ENCODE measurements at places on chromosomes 12 and 14.
A peak's percentile ranks its signal among the peaks of the same experiment; 100 is the strongest.

DNA sequence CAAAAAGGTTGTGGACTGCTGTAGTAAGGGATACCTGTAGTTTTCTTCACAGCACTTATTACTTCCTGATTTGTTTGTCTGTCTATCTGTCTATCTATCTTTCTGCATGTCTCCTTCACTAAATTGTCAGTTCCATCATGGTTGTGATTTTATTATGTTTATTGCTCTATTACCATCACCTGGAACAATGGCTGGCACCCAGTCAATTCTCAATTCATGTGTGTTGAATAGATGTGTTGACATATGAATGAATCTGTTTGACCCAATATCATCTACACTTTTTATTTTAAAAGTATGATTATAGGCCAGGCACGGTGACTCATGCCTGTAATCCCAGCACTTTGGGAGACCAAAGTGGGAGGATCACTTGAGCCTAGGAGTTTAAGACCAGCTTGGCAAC, 224.4 kb downstream of the NUBPL start:
- no peak for DNase-seq

DNA sequence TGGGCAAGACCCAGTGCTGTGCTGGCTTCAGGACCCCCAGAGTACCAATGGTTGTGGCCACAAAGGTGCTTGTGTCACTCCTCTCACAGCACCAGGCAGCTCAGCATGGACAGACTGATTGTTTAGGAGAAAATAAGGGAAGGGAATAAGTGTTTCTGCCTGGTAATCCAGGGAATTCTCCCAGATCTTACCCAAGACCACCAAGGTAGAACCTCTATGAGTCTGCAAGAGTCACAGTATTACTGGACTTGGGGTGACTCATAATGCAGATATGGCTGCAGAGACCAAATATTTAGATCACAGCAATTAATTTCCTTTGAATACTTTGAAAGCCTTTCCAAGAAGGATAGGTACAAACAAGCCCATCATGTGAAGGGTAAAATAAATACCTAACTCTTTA, 1178.3 kb upstream of the FLRT2 start:
- no peak for DNase-seq

- no peak for DNase-seq
These were observed at the start of gene ACOT4 for GRCh38 chr14:73591690-73592449. Gene ACOT4 (plus strand): TSS chr14:73591873. CDS start chr14:73591960, 87 bp downstream.

- no peak for DNase-seq
These were observed 214.4 kb downstream of the BCL11B start for GRCh38 chr14:99057576-99058083.

- no peak for DNase-seq
These were observed 33.9 kb downstream of the TMEM19 start for GRCh38 chr12:71719647-71720370.

DNA sequence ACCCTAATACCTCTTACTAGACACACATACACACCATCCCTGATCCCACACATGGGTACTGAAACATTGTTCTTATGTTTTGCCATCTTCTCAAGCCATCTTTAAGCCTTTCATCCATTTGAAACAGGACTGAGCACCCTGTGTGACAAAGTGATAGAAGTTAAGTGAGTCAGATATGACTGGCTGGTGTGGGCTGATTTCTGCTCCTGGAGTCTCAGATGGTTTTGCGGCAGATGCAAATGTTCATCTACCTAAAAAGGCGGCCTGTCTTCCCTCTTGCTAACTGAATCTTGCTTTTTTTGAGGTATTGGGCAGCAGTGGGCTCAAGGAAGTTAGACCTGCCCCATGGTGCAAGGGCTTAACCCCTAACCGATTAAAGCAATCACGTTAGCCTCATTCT, 30.4 kb upstream of the PKP2 start:
- DNase-seq, result no peak

DNA sequence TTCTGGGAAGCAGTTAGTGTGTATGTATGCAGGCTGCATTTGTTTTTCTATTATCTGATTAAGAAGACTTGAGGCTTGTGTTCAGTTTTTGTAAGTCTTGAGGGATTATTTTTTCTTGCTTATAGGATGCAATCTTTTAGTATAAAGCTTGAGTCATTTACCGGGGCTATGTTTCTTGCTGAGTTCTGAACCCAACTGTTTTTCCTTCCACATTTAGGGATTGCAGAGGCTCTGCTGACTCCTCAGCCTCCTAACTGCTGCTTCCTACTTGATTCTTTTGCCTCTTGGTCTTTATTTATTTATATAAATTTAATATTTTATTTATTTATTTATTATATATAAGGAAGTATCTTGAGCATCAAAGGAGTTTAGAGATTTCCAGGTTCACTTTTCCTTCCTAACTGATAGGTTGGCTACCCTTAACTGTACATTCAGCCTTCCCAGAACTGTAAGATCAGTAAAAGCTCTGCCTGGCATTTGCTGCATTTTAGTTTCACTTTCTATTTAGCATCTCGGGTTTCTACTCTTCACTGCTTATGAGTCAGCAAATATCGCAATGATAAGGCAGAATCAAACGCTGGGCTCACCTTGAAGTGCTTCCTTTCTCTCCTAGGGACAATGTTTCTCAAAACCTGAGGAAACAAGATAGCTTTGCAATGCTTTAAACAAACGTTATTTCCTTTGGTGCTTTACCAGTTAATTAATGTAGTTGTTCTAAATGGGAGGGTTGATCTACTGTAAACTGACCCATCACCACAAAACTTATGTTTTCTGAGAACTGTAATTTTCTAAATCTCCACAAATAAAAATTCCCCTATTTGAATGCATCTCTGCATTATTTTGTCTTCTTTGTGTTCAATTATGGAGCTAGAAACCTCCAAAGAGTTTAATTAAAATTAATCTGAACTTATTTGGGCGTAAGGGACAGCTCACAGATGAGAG, 1183.7 kb upstream of the TMEM132C start:
- DNase-seq, result peak; percentile 82

DNA sequence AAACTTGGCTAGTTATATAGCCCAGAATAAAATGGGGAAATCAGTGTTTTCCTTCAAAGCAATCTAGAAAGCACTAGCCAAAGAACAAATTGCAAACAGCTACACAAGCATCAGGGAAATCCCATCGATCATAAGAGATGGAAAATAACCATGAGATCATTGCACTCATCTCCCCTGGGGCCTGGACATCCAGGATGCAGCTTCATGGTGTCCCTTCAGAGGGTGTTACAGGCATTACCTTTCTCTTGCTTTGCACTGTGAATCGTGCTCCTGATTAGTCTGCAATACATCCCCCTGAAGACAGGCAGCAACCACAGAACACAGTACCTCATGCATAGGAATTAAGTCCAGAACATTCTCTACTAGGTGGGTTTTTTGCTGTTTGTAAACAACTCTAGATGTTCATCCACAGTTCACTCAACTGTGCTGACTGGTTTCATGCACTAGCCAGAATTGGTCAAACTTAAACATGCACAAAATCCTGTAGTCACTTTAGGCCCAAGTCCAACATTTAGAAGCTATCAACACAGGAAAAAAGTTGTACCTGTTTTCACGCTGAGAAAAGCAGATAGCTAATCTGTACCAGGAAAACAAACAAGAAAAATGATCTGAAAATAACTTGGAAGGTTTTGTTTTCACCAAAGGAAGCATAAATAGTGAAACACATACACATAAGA, 120.1 kb downstream of the ZFP36L1 start:
- no peak for DNase-seq

GRCh38 chr12:8662593-8662992, at the start of gene MFAP5:
Gene MFAP5 (minus strand): TSS chr12:8662826. CDS start chr12:8662104, 722 bp downstream.
- no peak for DNase-seq

DNA sequence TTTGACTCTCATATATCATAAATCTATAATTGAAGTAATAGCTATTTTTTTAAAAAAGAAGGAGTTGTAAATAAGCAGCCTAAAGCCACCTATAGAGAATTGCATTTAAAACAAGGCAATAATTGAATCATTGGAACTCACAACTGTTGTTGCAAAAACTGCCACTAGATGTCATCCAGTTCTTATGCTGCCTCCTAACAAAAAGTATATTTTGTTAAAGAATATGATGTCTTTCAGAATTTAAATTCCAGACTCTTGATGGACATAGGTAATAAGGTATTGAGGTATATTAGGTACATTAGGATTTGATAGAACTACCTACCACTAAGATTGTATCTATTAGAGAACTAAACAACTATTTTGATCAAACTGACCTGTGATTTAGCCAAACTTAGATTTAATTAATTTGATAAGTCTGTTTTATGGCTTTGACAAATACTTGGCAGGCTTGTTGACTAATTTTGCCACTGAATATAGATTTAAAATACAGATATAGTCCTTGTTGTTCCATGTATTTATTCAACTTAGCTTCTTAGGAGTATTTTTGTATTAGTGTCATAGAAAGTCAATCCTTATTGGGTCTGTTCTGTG, 401.4 kb downstream of the RPL10L start:
- peak; percentile 25 for DNase-seq

- DNase-seq, result no peak
These were observed 7.3 kb downstream of the STXBP6 start for GRCh38 chr14:25042362-25043299.

GRCh38 chr12:120438495-120439198, 734 bp downstream of the COX6A1 start:
- DNase-seq, result no peak

GRCh38 chr14:101103321-101103901, 199.9 kb upstream of the RTL1 start:
- no peak for DNase-seq

All from kidney capillary endothelial cell (primary cell).